ENCODE measurements at places on chromosomes 2 and 18.

- DNase-seq: no peak
Measured at GRCh38 chr2:128451084-128452023, 132.7 kb upstream of the HS6ST1 start.

DNA sequence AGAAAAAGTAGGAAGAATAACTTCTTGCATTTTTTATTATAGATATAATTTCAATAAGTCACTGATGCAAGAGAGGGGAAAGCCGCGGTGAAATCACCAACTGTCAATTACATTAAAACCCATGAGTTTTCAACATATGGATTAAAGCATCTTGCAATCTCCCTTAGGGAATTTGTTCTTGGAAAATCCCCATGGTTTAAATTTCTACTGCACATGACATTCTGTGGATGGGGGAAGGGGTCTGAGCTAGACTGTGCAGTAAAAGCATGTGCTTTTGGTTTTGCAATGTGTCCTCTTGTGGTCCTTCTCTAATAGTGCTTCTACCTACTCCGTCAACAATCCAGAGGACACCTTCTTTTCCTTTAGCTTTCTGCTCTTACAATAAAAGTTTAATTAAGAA is 894.0 kb downstream of the DCDC2C start:
- no peak for DNase-seq

- DNase-seq: no peak
Measured at GRCh38 chr18:4541588-4541987, 86.5 kb upstream of the DLGAP1 start.

DNA sequence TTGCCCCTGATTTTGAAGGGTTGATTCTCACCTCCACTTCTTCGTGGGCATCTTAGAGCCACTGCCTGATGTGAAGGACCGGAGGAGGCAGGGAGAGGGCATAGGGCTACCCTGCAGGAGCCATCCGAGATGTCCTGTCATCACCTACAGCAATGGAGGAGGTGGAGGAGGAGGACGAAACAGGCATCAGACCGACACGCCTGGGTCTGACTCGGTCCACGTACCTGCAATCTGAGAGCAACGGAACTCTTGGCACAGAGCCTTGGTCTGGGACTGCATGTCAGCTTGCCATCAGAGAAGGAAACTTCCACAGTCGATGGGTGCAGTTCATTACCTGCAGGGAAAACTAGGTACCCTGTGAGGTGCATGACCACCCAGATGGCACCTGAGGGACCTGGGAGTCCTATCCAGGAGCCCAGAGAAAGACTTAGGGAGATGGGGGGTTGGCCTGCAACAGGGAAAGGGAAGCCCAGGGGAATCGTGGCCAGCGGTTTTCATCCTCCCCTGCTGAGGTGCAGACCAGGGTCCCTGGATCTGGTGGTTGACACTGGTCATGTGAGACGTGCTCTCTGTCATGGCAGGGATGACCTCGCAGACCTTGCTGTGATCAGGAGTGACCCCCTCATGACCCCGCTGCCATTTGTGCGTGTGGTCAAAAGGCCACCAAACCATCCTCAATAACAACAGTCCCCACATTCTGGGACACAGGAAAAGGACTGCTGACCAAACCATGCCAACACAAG is 190.8 kb downstream of the SEPTIN10 start:
- DNase-seq: no peak

DNA sequence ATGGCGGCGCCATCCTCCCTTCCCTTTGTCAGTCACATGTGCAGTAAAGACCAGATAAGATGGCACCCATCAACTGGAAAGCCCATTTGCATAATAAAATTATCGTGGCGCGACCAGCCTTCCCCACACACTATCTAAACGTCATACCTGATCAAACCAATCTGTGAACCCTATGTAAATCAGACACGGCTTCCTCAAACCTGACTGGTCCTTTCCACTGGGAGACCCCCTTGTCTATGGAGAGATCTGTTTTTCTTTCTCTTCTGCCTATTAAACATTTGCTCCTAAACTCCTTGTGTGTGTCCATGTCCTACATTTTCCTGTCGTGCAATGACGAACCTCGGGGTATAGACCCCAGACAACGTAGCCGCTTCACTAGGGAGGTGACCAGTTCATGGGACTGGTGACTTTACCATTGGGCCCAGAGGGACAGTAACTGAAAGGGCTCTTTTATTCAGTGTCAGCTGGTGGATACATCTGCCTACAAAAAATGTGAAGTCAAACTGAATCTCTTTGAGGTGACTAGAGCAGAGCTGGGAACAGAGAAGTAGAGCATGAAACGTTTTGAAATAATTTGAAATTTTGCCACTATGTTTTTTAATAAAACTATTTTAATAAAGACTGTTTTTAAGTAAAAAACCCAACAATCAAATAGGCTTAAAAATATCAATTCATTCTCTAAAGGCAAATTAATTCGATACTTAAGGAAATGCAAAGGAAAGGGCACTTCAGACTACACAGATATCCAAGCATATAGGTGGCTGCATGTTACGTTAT is 87.5 kb downstream of the SOCS6 start:
- DNase-seq: no peak

- no peak for DNase-seq
Measured at GRCh38 chr2:218323526-218324472, 31.5 kb upstream of the TMBIM1 start.

GRCh38 chr2:225282858-225283710 is 116.4 kb upstream of the NYAP2 start:
- no peak for DNase-seq

DNA sequence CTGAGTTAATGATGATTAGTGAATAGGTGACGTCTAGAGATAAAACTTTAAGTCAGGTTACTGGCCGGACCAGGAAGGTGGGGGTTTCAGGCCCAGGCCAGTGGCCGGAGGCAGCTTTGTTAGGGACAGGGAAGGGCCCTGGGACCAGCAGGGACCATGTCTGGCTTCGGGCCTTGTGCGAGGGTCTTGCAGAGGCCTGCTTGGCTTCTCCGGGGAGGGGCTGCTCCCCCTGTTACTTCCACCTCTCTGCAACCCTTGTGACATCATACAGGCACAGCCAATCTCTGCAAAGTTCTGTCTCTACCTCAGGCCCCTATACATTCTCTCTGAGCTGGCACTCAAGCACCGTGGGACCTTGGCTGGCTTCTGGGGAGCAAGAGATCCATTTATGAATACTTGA is at the start of gene ALLC:
Gene ALLC (plus strand): TSS at position 320 of the 400 bp plus-strand sequence. CDS start 12,958 bp downstream, outside the sequence.
- DNase-seq: no peak

DNA sequence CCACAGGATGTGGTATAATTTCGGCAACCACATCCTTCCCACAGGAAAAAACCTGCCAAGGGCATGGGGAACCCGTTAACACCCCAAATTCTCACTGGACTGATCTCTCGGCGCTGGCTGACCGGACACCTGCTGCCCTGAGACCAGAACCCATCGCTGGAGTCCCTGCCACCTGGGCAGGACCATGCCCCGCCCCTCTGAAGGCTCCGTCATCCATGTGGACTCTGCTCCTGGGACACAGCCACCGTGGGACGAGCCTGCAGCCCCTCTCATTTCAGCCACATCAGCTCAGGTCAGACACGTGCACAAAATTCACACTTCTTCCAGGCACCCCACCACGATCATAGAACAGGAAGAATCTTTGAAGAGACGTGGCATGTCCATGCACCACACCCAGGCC is 108.2 kb downstream of the ZNF516 start:
- no peak for DNase-seq

All from Right ventricle myocardium inferior (tissue), 1 donor.